Astrocyte (in vitro differentiated cells and primary cell): ENCODE measurements at places on chromosomes 12 and 14. TPM values are rescaled to one million over a fixed set of nuclear protein-coding genes. Genes with fewer than 3 reads are reported as not detected.

The GALNT6 gene
- total RNA-seq = 9.9 and 13.8 TPM in 2 replicates

DNA sequence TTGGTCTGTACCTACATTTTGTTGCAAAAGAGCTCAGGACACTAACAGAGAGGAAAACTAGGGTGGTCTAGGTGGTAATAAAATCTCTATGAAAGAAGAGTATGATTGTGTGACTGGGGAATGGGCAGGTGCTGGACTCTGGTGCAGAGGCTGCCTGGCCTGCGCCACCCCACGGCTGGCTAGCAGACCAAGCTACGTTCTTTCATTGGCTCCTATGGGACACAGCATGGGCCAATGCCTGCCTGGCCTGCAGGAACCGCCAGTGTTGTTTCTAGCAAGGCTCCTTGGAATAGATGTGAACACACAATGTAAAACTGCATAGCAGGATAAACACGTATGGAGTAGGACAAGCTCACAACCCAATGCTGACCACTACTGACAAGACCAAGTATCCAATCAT is 51.7 kb upstream of the CORO1C start:
- no peak for DNase-seq

GRCh38 chr14:65704850-65705249 is 292.3 kb downstream of the FUT8 start:
- DNase-seq = peak; percentile 65

The LRRIQ1 gene
- 1.5 and 1.9 TPM in 2 replicates for total RNA-seq

The PLXNC1 gene
- 5.8 and 6.9 TPM in 2 replicates for total RNA-seq

The EML5 gene
- 0.05 and 0.07 TPM in 2 replicates for total RNA-seq

The LTBP2 gene
- 162 and 196 TPM in 2 replicates for total RNA-seq

The AKT1 gene
- total RNA-seq = 148 and 155 TPM in 2 replicates

The RPS6KA5 gene
- total RNA-seq = 0.99 and 1.0 TPM in 2 replicates
